Tibial artery (tissue), 4 donors: ENCODE measurements at places on chromosomes 5 and 9.

GRCh38 chr9:2622461-2623287, 1.1 kb downstream of the VLDLR start:
- peak overlapping the region; percentile 94 for H3K27ac ChIP-seq
- no peak for DNase-seq
- peak overlapping the region; percentile 81 for H3K4me3 ChIP-seq
- no peaks in the 10 kb centered on the region for H3K36me3 ChIP-seq

DNA sequence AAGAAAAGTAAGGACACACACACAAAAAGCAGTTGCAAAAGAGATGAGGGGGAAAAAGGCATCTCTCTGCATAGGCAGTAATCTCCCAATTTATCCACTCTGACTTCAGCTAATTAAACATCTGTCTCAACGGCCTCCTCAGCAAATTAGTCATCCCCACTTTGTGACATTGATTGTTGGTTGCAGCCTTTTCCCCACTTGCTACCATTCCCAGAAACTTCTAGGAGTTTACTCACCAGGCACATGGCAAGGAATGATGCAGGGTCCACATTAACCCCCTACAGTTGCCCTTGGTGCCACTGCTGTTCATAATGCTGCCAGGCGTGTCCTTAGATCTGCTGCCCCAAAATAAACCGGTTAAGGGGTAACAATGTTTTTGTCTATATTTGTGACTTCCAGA, 174.6 kb downstream of the MAPKAP1 start:
- H3K27ac ChIP-seq, result no peak overlapping the region
- no peak overlapping the region for H3K4me3 ChIP-seq
- no peak for DNase-seq
- H3K27me3 ChIP-seq, result no peaks in the 10 kb centered on the region

DNA sequence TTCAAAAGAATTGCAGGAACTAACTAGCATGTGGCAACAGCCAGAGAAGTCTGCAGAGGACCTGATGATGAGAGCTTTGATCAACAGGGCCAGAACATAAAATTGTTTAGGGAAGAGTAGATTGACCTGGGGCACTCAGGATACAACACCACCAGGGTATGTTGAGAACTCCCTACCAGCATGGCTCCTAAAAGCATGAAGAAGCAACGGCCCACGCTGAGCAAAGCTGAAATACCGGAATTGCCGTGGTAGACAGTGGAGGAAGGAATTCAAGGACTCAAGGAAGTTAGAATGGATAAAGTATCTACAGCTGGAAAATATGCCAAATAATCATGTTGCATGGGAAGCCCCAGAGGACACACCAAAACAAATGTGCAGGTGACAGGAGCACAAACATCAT, 31.6 kb downstream of the DROSHA start:
- no peaks in the 10 kb centered on the region for H3K27me3 ChIP-seq
- no peak overlapping the region for H3K4me3 ChIP-seq
- no peak for DNase-seq
- no peak overlapping the region for H3K27ac ChIP-seq
- H3K4me1 ChIP-seq, result no peaks in the 10 kb centered on the region
- H3K36me3 ChIP-seq, result peaks cover 96% of the 10 kb centered on the region

DNA sequence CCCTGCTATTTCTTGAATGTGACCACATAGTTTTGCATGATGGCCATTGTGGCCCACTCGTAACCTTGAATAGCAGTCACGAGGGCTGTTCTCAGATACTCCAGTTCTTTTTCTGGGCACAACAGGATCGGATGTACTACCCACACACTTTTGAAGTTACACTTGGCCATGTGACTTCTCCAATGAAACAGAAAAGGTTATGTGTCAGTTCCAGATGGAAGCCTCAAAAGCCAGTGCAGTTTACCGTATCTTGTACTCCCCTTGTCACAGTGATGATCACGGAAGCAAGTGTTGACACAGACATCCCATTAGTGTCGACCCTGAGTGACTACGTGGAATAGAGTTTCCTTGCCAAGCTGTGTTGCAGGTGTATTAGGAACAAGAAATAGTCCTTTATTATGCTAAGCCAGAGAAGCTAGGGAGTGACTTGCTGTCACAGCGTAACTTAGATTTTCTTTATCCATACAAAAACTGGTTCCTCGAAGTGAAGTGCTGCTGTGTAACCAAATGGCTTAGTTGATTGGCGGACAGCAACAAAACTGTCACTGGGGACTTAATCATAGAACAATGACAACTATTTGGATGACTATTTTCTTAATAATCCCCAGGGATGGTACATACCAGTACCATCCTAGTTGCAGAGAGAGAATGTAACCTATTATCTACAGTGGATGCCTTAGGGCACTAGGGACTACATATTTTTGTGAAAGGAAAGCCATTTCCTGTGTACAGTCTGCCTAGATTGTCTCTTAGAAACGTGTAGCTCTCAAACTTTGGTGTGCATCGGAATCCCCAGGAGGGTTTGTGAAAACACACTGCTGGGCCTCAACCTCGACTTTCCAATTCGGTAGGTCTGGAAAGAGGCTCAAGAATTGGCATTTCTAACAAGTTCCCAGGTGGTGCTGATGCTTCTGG, 90.1 kb upstream of the DMRT1 start:
- H3K36me3 ChIP-seq, result peaks cover 12% of the 10 kb centered on the region
- no peak overlapping the region for H3K4me3 ChIP-seq
- H3K27me3 ChIP-seq, result no peaks in the 10 kb centered on the region
- DNase-seq, result peak; percentile 51

DNA sequence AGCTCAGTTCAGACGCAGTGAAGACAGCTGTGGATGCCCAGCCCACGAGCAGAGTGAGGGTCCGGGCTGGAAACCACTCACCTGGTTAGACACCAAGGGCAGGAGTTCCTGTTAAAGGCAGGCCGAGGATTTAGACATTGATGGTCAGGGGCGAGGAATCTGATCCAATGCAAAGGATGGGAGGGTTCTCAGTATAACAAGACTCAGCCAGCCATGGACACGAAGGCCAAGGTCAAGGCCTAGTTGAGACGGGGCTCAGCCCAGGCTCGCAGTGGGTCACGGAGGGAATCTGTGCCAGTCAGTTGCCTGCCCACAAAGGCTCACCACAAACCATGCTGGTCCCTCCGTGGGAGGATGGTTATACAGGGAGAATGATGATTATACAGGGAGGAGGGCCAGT, 63.3 kb upstream of the FCN1 start:
- no peaks in the 10 kb centered on the region for H3K4me1 ChIP-seq
- no peak for DNase-seq
- no peaks in the 10 kb centered on the region for H3K36me3 ChIP-seq
- no peak overlapping the region for H3K4me3 ChIP-seq
- H3K27ac ChIP-seq, result no peak overlapping the region

DNA sequence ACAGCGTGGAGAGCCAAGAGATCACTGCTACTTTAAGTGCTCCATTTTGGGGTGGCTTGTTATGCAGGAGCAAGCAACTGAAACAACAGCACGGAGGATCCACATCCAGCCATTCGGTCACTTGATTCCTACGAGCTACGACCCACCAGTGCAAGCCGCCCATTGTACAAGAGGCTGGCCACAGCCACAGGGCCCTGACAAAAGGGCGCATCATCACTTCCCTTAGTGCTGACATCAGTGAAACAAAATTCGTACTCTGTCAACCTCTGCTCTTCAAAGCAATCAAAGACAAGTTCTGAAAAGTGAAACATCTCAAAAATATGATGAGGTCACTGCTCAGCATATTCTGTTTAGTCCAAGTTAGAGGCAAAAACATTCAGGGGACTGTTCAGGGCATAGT, 168.4 kb downstream of the GADD45G start:
- H3K36me3 ChIP-seq, result no peaks in the 10 kb centered on the region
- no peak overlapping the region for H3K4me3 ChIP-seq
- no peaks in the 10 kb centered on the region for H3K4me1 ChIP-seq

- H3K27me3 ChIP-seq, result no peaks in the 10 kb centered on the region
- H3K4me1 ChIP-seq, result peaks cover 25% of the 10 kb centered on the region
- peaks cover 3% of the 10 kb centered on the region for H3K36me3 ChIP-seq
- H3K27ac ChIP-seq, result no peak overlapping the region
- DNase-seq, result no peak
Measured at GRCh38 chr5:116358911-116359418, 215.7 kb downstream of the SEMA6A start.

- DNase-seq, result peak; percentile 16
- H3K36me3 ChIP-seq, result no peaks in the 10 kb centered on the region
- no peaks in the 10 kb centered on the region for H3K27me3 ChIP-seq
- peaks cover 78% of the 10 kb centered on the region for H3K4me1 ChIP-seq
Measured at GRCh38 chr5:135244620-135245021, 154.4 kb downstream of the MACROH2A1 start.

DNA sequence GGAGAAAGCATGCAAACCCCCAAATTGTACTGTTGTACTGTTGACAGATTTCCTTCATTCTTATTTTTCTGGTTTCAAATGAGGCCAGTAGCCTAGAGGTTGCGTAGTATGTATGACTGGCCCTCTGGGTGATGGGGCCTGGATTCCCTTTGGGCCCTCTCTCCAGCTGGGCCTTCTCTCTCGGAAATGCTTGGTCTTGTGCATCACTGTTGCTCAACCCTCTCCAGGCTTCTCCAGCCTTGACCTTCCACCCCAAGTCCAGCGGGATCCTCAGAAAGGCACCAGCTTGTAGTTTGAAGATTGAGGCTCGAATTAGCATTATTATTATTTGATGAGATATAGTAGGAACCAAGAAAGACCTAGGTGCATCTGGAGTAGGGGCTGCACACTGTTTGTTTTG, 87.0 kb downstream of the ANGPTL2 start:
- DNase-seq, result peak; percentile 79
- peak overlapping the region; percentile 52 for H3K27ac ChIP-seq
- H3K36me3 ChIP-seq, result no peaks in the 10 kb centered on the region
- H3K4me1 ChIP-seq, result peaks cover 19% of the 10 kb centered on the region
- no peaks in the 10 kb centered on the region for H3K27me3 ChIP-seq
- H3K4me3 ChIP-seq, result no peak overlapping the region

GRCh38 chr5:179150011-179150410, 89.8 kb downstream of the ZNF354C start:
- no peaks in the 10 kb centered on the region for H3K4me1 ChIP-seq
- no peak overlapping the region for H3K4me3 ChIP-seq
- H3K27me3 ChIP-seq, result no peaks in the 10 kb centered on the region
- no peak overlapping the region for H3K27ac ChIP-seq
- H3K36me3 ChIP-seq, result peaks cover 29% of the 10 kb centered on the region

DNA sequence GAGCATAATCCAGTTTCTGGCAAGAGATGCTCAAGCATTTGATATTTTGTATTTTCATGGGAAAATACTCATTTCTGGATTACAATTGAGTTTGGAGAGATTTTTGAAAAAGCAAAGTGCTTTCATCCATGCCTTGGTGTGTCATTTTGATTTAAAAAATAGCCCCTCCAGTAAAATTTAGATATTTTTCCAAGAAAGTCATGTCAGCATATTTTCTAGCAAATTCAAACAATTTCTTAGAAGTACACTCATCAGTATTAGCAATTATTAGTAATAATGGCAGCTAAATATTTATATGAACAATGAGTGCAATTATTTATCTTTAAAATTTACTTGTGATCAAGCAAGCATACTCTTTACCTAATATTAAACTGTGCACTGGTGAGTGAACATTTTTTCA, 102.2 kb upstream of the TMEM161B start:
- H3K4me1 ChIP-seq, result no peaks in the 10 kb centered on the region
- no peak for DNase-seq
- H3K4me3 ChIP-seq, result no peak overlapping the region
- no peaks in the 10 kb centered on the region for H3K27me3 ChIP-seq
- no peaks in the 10 kb centered on the region for H3K36me3 ChIP-seq

- H3K27me3 ChIP-seq, result no peaks in the 10 kb centered on the region
- no peak for DNase-seq
- H3K27ac ChIP-seq, result no peak overlapping the region
- no peaks in the 10 kb centered on the region for H3K36me3 ChIP-seq
- H3K4me1 ChIP-seq, result peaks cover 73% of the 10 kb centered on the region
- no peak overlapping the region for H3K4me3 ChIP-seq
Measured at GRCh38 chr5:67009028-67009427, 187.6 kb downstream of the CD180 start.

DNA sequence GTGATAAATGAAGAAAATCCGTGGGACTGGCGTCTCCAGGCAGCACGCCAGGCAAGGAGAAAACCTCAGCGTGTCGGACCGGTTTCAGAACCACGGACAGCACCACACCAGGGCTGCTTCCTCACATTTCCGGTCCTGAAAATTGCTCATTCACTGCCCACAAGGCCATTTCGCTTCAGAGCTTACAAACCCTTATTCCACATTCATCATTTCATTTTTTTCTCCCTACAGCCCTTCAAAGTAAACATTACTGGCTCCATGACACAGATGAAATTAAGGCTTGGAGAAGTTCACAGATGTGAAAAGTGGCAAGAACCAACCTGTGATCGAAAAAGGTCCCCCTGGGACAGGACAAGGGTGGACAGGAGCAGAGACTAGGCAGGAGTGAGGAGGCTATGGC, 1.5 kb upstream of the GPRIN1 start:
- H3K27ac ChIP-seq, result no peak overlapping the region
- H3K36me3 ChIP-seq, result no peaks in the 10 kb centered on the region
- no peaks in the 10 kb centered on the region for H3K4me1 ChIP-seq
- no peak overlapping the region for H3K4me3 ChIP-seq

DNA sequence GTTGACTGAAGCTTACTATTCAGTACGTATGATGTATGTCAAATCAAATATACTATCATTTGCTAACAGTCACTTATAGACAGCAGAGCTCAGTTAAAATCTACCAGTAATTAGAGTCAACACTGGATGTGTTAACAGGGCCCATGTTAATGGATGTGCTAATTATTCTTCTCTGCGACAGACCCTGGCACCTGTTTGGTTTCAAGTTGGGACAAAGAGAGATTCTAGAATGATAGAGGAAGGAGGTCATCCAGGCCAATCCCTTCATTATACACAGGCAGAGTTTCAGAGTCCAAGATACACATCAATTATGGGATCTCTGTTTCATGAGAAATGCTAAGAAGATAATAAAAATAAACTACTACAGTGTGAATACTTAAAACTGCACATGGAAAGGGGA, 615.0 kb downstream of the ZNF608 start:
- no peaks in the 10 kb centered on the region for H3K27me3 ChIP-seq
- H3K36me3 ChIP-seq, result no peaks in the 10 kb centered on the region
- no peak for DNase-seq
- H3K4me3 ChIP-seq, result no peak overlapping the region

GRCh38 chr5:142756576-142756975, 13.6 kb upstream of the ARHGAP26 start:
- no peak overlapping the region for H3K4me3 ChIP-seq
- DNase-seq, result no peak
- H3K27ac ChIP-seq, result no peak overlapping the region

GRCh38 chr5:123543438-123543837, 31.5 kb downstream of the CSNK1G3 start:
- H3K36me3 ChIP-seq, result no peaks in the 10 kb centered on the region
- no peak for DNase-seq
- H3K27me3 ChIP-seq, result no peaks in the 10 kb centered on the region
- H3K4me3 ChIP-seq, result no peak overlapping the region
- peaks cover 8% of the 10 kb centered on the region for H3K4me1 ChIP-seq

GRCh38 chr5:123610209-123610608, 98.2 kb downstream of the CSNK1G3 start:
- H3K27ac ChIP-seq, result no peak overlapping the region
- no peaks in the 10 kb centered on the region for H3K27me3 ChIP-seq
- no peaks in the 10 kb centered on the region for H3K36me3 ChIP-seq
- no peaks in the 10 kb centered on the region for H3K4me1 ChIP-seq
- H3K4me3 ChIP-seq, result no peak overlapping the region
- no peak for DNase-seq

- no peak overlapping the region for H3K4me3 ChIP-seq
- no peaks in the 10 kb centered on the region for H3K27me3 ChIP-seq
- peak; percentile 38 for DNase-seq
- no peaks in the 10 kb centered on the region for H3K36me3 ChIP-seq
- no peaks in the 10 kb centered on the region for H3K4me1 ChIP-seq
Measured at GRCh38 chr5:179355976-179356974, 11.0 kb upstream of the ADAMTS2 start.

- H3K4me1 ChIP-seq, result no peaks in the 10 kb centered on the region
- H3K27me3 ChIP-seq, result no peaks in the 10 kb centered on the region
- H3K27ac ChIP-seq, result no peak overlapping the region
- no peak for DNase-seq
Measured at GRCh38 chr9:23731353-23731752, 94.7 kb downstream of the ELAVL2 start.
